Ecto neural progenitor cell (in vitro differentiated cells): ENCODE measurements at places on chromosomes 7 and 10.

GRCh38 chr7:100432621-100433275, 3.1 kb downstream of the MEPCE start:
- no peak for DNase-seq

DNA sequence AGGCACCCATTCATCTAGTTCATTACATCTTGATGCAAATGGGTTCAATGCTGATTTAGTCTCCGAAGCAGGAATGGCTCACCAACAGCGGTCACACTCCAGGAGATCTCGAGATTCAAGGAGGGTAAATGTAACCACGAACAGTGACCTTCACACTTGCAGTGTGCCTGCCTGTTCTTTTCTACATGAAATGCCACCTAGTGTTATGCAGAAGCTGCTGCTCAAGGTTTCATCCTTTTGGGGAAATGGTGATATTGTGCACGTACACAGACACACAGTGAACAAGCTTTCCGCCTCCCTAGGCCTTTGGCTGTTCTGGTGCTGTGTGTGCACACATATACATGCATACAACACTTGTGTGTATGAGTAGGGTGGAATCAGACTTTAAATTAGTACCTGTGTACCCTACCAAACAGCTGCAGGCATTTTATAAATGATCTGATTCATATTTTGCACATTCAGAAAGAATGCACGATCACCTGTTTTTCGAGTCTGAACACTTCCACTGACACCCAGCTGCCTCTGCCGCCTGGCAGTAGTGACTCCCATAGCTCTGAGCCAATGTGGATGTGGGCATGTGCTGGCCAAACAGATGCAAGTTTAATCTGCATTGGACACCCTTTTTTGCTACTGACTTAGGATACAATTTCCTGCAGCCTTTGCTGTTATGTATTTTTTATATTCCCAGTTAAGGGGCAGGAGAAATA, 100.5 kb downstream of the TACC2 start:
- no peak for DNase-seq

DNA sequence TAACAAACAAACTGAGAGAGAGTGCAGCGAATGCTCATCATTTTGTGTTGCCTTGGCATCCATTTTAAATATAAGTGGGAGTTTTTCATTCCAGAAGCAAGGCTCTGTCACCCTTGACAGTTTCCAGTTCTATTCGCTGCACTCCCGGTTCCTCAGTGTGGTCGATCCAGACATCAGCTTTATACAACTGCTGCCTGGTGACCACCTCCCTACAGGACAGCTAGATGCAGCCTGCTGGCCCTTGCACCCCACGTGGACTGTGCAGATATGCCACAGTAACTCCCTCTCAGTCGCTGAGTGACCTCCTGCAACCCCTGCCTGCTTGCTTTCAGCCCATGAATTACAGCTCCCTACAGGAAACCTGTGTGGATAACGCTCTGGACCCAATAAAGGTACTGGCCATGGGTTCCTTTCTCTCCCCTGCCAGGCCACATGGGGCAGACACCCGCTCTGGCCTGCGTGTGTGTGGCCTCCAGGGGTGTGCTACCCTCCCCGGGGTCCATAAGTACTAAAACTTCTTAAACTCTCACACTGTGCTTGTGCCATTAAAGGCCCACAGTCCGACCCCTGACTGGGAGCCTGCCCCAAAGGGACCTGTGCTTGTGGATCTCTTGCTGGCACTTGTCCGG, 23.6 kb downstream of the BEND7 start:
- DNase-seq = no peak

- no peak for DNase-seq
Measured at GRCh38 chr10:1256432-1256725, 200.2 kb downstream of the WDR37 start.

DNA sequence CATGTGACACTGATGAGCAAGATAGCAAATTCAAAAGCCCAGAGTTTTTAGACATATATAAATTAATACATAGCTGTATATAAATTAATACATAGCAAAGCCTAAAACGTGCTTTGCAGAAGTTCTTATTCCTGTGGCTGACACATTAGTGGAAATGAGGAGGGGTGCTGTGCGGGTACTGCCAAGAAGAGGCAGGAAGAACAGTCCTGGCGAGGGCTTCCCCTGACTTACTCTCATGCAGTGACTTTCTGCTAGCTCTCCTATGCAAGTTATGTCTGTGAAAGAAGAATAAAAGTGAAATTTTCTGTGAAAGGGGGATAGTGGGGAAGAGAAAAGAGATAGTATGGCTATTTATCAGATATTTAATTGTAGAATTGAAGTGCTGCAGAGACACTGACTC, 27.6 kb downstream of the TWIST1 start:
- no peak for DNase-seq

- DNase-seq = no peak
Measured at GRCh38 chr7:29424295-29424983, 139.2 kb upstream of the PRR15 start.

- DNase-seq = no peak
Measured at GRCh38 chr7:139830782-139831501, 1.9 kb downstream of the TBXAS1 start.
